ENCODE measurements at places on chromosomes 2 and 18.

- no peak for DNase-seq
Observed at GRCh38 chr2:136222862-136223261, 104.9 kb upstream of the CXCR4 start.

GRCh38 chr2:43000242-43001054 lies 208.1 kb upstream of the HAAO start:
- DNase-seq = no peak

GRCh38 chr2:167758292-167758691 lies 489.1 kb downstream of the STK39 start:
- DNase-seq = no peak

GRCh38 chr2:232634206-232635150 lies 1.1 kb downstream of the EFHD1 start:
- DNase-seq = peak; percentile 48

- no peak for DNase-seq
Observed at GRCh38 chr2:191453761-191454160, 208.6 kb downstream of the MYO1B start.

DNA sequence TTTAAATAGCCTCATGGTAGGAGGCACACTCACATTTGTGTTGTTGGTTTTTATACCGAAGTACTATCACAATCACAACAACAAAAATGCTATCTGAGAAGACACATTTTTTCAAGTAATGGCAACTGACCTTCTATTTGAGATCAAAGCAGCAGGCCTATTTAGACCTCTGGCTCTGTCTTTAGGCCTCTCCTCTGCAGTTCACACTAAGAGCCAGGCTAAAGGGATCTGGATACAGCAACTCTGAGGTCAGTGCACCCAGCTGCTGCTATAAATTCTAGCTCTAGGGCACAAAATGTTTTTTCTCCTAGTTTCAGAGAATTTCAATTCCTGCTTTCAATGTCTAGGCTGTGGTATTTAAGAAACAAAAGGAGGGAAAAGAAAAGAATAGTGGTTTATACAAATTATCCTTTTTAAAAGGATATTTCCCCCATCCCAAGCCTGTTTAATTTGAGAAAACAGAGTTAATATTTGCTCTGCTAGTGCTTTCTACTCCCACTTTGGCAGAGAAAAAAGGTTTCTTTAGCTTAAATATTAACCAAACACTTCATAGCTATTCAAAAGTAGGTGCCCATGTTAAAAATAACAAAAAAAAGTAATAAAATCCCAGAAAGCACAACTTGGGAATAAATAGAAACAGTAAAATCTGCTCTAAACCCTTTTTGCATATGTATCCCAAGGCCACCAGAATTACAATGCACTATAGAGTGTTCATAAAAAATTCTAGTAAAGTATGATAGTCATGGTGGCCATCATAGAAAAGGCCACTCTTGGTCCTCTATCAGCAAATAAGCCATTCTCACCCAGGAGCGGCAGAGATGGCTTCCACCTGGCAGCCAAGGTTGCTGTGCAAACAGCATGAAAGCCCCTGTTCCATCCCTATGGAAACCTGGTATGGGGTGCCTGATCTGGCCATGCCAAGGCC lies 293.6 kb upstream of the SESTD1 start:
- no peak for DNase-seq

DNA sequence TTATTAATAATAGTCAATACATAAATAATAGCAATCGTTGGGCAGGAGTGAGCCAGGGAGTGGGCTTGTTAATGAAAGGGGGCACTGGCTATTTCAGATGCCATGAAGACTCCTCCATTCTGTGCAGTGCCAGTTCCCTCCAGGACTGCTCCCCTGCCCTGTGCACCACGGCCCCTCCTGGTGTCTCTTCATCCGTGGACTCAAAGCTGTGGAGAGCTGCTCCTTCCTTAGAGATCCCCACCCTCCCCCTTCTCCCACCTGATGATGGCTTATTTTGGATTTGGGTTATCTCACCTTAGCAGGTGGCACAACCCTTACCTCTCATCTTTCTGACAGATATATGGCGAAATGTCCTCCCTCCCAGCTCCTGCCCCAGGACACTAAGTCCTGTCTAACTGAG lies 3.1 kb upstream of the CELF4 start:
- DNase-seq = no peak

- no peak for DNase-seq
Observed at GRCh38 chr2:143175438-143175837, 46.2 kb downstream of the ARHGAP15 start.

GRCh38 chr2:185859506-185859905 lies 120.9 kb downstream of the FSIP2 start:
- DNase-seq = no peak

DNA sequence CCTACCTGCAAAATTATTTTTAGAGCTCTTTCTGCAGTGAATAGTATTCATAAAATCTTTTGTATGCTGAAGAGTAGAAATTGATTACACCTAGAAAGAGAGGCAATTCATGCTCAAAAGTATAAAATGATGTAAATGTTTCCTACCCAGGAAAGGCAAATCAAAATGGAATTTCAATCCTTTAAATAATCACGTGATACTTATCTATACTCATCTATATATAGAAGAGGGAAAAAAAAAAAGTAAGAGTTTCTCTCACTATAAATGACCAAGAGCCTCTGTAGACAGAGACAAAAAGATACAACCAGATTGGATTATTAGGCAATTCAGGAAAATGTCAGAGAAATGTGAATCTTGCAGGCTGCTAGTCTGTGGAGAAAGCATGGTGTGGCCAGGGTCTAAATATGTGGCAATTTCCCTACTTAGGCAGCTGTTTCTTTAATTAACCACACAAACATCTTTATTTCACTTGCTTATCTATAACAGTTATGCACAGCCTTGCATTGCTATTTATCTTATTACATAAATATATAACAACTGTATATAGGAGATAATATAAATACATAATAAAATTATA lies 39.5 kb downstream of the METTL8 start:
- no peak for DNase-seq

DNA sequence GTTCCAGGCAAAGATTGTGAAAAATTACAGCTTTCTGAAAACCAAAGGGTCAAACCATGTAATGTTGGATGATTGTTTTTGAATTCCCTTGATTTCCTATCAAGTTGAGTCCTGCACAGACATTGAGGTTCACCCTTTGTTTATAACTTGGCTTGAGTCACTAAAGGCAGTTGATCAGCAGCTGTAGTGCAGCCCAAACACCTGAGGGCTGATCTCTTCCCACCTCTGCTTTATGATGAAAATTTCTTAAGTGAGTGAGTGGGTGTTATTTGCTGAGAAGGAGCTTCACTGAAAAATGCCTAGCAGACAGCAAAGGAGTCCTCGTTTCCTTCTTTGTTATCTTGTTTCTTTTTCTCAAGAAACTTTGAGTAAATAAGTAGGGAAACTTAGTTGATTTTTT lies 31.9 kb upstream of the BMPR2 start:
- DNase-seq = no peak

DNA sequence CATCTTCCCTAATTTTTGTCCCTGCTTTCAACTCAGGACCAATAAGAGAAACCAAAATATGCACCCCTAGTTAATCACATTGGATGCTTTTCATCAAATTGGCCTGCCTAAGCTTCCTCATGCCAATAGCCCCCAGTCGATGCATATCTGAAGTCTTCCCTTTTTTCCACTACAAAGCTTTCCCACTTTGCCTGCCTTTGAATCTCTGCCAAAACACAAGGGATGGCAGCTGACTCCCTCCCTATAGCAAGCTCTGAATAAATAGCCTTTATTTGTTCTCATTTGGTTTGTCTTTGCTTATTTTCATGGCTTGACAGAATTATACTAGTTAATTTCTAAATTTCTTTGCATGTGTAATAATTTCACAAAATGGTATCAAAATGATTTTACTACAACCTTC lies 621.2 kb downstream of the MBD2 start:
- no peak for DNase-seq

DNA sequence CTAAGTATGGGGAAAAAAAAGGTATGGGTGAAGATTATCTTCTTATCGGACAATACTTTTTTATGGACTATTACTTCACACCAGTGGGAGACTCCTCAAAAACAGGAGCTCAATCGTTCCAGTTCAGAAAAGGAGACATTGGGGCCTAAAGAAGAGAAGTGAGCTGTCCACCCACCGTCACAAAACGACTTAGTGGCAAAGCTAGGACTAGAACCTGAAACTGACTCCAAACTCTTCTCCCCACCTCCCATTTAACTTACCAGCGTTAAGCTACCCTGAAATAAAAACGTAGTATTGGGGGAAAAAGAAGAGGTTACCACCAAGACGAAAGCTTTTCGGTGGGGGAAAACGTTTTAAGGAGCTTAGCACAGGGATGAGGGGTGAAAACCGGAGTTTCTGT lies 503 bp downstream of the GTF3C3 start:
- DNase-seq = no peak

DNA sequence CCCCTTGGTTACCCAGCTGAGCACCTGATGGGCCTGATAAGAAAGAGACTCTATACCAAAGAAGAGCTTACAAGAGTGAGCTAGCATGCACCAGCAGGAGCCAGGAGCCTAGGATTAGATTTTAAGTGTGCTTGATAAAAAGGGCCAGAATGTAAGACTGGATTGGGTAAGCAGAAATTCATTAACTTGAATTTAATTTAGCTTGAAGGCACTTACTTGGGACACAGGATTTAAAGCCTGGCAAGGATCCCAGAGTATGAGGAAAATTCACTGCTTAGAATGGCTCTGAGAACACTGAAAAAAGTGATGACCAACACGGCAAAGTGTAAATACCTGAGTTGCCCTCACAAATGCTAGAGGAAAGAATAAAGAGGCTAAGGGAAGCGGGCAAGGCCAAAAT lies 91.3 kb upstream of the RBBP8 start:
- DNase-seq = no peak

DNA sequence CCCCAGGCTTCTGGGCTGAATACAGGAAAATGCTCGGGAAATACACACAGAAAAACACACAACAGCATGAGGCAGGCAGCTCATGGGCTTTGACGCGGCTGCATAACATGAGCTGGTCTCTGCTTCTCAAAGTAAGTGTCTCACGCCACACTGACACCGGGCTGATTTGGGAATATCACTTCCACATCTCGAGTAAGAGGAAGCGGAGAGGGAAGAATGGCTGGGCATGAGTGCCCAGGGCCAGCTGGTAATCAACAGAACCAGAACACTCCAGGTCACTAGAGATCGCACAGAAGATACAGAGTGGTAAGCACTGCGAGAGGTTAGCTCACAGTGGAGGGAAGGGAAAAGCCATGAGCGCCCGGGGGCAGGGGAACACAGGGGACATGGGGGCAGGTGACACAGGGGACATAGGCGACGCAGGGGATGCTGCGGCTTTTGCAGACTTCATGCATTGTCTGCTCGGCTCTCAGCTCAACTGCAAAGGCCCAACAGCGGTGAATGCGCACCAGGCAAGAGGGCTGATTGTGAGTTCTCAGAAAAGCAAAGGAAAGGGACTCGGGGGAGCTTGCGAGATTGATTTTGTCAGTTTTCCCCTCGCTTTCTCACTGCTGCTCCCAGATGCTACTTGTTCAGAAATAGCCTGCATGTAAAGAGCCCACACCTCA lies 141.4 kb downstream of the MBP start:
- DNase-seq = no peak

- DNase-seq = no peak
Observed at GRCh38 chr2:149160195-149160594, 121.7 kb downstream of the LYPD6B start.

DNA sequence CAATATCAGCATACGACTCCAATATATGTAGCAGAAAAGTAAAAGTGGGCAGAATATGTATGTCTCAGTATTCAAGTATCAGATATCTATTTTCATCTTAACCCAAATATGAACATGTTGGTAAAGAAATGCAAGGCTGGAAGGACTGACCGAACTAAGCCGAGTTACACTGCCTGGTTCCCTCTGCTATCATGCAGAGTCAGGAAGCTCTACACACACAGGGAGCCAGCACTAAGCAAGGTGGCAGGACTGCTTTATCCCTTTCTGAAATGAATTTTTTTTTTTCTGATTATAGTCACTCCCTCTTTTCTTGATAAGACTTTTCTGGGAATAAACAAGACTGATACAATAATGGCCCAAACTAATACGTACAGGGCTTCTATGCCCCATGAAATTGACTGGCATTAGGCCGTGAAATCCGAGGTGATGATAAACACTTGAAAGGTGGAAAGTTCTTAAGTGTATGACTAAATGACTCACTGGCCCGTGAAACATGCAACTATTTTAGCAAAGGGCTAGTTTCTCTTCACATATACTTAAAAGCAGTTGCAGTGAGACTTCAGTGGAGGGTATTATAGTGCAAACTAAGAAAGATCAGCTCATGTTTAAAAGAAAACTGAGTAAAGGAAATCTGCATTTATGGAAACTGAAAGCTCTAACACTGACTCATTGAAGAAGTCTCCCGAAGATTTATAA lies 14.9 kb downstream of the DPP4 start:
- no peak for DNase-seq

DNA sequence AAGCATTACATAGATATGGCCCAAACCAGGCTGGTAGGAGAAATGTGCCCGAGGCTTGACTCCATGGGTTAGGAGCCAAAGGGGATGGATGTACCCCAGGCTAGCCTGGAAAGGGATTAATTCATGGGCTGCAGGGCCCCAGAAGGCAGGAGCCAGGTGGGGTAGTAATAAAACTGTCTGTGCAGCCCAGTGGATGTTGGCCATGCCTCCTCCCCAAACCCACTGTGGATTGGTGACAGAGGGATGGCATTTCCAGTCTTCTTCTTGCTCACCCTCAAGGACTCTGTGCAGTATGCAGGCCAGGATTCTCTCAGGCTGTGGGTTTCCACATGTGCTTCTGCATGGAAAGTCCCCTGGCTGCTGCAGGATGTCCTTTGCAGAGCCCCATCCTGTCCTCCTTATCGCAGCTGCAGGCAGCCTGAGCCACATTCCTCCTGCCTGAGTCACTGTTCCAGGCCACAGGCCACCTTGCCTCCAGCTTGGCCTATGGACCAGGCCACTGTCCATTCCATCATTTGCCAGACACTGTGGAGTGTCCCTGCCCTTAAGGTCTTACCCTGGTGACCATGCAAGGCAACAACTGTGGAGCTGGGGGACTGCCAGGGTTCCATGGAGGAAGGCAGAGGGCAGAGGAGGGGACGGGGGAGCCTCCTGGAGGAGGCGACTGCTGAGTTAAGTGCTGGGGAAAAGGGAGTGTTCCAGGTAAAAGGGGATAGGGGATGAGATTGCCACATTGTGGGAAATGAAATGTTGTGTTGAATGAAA lies 38.9 kb downstream of the INO80C start:
- peak; percentile 86 for DNase-seq

DNA sequence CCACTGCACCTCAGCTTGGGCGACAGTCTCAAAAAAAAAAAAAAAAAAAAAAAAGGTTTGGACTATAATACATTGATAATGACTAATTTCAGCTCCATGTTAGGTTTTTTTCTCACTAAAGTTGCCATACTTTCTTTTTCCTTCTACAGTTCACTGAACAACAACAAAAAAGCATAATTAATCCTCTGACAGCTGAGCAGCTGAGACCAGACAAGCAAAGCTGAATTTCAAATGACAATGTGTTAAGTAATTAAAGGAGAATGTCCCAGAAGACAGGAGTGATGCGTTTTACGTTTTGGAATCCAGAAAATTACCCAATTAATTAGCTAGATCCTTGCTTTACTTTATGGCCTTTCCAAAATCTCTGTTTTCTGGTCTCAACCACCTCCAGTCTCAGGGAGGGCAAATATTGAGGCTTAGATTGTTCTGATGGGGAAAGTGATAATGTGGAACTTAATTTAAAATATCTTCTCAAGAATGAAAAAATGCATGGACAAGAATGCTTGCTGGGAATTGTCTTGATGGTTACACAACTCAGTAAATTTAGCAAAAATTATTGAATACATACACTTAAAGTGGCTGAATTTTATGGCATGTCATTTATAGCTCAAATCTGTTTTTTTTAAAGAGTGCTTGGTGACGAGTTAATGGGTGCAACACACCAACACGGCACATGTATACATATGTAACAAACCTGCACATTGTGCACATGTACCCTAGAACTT lies 17.4 kb upstream of the RMDN2 start:
- no peak for DNase-seq

- DNase-seq = no peak
Observed at GRCh38 chr18:48898521-48898920, 52.2 kb downstream of the SMAD7 start.
